Muscle of arm (tissue), 14 donors: ENCODE measurements at places on chromosomes 3 and 15.

- no peak for DNase-seq
These were observed 22.1 kb downstream of the KLHL25 start for GRCh38 chr15:85772668-85773067.

DNA sequence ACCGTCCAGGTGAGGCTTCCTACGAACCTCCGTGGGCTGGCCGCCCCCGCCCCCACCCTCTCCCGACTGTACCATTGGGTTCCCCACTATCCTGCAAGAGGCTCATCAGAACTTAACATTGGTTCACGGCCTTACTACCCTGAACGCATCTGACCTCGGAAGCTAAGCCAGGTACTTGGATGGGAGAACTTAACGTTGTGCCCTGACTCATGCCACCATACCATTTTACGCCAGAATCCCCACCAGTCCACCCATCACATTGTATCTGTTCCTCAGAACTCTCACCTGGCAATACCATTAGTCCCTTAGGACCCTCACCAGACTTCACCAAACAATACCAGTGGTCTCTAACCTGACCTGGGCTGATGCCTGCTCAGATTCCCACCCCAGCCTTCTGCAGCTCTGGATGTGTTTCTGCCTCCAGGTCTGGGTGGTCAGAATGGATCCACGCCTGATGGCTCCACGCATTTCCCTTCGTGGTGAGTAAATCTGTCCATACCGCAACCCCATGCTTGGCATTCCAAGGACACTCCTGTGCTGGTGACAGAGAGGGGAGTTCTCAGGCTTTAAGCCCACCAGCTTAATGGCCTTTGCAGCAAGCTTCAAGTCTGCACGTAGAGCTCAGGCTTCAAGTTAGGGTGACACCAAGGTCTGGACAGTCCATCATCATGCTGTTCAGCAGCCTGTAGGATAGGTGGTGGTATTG, 562 bp downstream of the TCTA start:
- DNase-seq, result no peak

DNA sequence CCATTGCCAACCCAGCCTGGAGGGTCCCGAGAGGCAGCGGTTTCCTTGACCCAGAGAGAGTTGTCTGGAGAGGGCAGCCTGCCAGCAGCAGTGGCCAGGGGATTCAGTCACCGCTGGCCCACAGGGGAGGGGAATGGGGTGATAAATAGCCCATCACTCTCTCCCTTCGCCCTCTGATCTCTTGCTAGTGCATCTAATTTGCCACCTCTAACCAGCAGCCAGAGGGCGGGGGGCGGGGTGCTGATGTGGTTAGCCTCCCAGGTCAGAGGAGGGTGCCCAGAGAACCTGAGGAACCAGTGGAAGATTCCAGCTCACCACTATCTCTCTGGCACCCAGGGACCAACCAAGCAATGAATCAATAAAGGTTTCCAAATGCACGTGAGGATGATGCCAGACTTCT, 35.1 kb upstream of the SLC6A11 start:
- no peak for DNase-seq

DNA sequence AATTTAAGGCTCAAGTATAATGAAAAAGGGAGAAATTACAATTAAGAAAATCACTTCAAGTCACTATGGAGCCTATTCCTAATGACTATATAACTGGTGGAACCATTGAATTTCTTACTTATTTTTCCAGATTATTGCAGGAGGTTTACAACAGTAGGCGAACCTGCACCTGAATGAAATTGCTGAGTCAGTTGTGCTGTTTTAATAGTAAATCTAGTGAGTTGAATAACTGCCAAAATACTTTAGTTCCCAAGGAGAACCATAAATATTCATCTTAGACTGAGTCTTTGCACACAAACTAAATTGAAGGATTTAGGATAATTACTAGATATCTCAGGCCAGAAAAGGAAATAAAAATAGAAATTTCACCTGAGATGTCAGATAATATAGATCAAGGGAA, 1052.8 kb downstream of the NAALADL2 start:
- no peak for DNase-seq

- no peak for DNase-seq
These were observed 588 bp upstream of the VIPR1 start for GRCh38 chr3:42501681-42502428.

- DNase-seq, result no peak
These were observed 63.3 kb upstream of the TLE3 start for GRCh38 chr15:70160803-70161565.

DNA sequence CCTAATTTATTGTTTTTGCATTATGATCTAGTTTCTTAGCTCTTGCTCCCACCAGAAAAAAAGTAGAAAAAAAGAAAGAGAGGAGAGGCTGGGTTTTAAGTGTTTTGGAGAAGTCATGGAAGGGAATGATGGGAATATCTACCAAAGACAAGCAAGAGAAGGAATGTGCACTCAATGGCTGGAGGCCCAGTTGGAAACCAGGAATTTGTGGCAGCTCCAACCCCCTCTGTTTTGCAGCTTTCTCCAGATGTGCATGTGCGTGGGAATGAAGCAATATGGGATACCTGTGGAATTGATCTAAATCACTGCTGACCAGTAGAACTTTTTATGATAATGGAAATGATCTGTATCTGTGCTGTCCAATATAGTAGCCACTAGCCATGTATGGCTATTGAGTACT, 27.1 kb downstream of the EIF2AK4 start:
- DNase-seq, result no peak

DNA sequence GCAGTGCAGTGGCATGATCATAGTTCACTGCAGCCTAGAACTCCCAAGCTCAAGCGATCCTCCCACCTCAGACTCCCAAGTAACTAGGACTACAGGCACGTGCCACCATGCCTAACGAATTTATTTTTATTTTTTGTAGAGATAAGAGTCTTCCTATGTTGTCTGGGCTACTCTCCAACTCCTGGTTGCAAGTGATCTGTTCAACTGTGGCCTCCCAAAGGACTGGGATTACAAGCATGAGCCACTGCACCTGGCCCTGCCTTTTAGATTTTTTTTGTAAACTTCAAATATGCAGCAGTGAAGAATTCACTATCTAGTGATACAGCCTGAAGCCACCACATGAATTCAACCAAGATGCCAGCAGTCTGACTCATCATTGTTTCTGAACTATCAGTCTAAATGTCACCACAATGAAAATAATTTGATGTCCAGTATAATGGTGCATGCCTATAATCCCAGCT, 32.7 kb downstream of the UBXN7 start:
- no peak for DNase-seq

GRCh38 chr3:43540624-43541023, 81.2 kb downstream of the ANO10 start:
- DNase-seq, result no peak

DNA sequence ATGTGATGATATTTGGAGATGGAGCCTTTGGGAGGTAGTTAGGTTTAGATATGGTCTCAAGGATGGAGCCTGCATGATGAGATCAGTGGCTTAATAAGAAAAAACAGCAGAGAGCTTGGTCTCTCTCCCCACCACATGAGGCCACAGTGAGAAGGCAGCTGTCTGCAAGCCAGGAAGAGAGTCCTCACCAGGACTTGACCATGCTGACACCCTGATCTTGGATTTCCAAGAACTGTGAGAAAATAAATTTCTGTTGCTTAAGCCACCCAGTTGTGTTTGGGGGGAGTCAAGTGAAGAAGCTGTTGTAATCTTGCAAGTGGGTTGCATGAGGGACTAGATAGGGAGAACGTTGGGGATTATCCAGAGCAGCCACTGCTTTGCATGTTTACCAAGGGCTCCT, 62.3 kb upstream of the TNFAIP8L3 start:
- no peak for DNase-seq

DNA sequence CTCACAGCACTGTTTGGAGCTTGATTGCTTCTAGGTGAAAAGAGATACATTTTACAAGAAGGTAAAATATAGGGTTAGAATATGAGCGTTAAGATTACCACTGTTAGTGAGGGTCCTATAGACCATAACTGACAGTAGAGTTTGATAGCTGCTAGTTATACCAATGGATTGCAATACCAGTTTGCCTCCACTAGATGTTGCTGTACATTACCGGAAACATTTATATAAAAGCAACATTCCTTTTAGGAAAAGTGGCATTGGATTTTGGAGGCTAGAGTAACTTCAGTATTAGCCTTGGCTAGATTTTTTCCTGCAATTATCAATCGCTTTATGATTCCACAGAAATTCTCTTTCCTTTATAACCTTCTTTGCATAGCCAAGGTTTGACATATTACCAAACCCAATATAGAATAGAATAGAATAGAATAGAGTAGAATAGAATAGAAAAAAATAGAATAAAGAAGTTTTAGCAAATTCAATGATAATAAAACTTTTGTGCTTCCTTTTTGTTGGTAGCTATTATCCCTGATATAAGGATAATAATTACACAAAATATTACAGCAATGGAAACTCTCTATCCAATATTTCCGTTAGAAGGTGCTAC, 1093.6 kb upstream of the ALCAM start:
- peak; percentile 11 for DNase-seq

DNA sequence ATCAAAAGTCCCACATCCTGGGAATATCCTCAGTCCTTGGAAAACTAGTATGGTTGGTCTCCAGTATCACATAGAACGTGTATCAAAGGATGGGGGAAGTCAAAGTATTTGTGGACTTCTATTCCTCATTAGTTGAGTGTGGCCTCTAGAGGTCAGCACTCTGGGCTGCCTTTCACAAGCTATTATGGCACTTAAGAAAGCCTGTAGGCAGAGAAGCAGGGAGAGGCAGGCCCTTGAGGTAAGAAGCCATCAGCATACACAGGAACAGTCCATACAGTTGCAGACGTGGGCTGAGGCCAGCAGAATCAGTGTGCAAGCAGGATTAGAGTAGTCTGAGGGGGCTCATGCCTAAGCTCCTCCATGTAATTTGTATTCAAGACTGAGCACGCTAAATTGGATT, 341.7 kb downstream of the CLSTN2 start:
- no peak for DNase-seq

DNA sequence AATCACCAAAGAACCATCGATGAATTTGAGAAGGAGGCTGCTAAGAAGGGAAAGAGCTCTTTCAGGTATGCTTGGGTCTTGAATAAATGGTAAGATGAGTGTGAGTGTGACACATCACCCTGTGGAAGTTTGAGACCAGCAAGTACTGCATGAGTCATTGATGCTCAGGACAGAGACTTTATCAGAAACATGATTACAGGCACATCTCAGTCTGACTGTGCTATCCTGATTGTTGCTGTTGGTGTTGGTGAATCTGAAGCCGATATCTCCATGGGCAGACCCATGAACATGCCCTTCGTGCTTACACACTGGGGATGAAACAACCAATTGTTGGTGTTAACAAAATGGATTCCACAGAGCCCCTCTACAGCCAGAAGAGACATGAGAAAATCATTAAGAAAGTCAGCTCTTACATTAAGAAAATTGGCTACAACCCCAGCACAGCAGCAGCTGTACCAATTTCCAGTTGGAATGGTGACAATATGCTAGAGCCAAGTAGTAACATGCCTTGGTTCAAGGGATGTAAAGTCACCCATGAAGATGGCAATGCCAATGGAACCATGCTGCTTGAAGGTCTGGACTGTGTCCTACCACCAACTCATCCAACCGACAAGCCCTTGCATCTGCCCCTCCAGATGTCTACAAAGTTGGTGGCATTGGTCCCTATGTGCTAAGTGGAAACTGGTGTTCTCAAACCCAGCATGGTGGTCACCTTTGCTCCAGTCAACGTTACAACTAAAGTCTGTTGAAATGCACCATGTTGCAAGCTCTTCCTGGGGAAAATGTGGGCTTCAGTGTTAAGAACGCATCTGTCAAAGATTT, 20.5 kb downstream of the TM4SF4 start:
- no peak for DNase-seq

GRCh38 chr3:148021381-148021780, 612.2 kb downstream of the ZIC1 start:
- DNase-seq, result no peak

DNA sequence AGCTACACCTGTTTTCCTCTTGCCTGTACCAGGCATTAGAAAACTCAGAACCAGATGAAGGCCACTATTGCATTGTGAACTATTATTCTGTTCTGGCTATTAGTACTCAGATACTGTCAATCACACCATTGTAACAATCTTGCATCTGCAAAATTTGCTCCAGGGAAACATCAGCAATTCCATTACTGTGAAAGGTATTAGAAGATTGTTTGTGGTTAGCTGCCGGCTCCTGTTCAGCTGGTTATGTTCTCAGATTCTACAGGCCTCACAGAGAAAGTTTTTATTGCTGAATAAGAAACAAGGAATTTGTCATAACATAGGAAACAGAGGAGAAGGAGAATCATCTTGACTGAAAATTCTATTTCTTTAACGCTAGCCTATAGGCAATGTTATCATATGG, 179.9 kb downstream of the PLOD2 start:
- DNase-seq, result no peak

- DNase-seq, result no peak
These were observed 29.5 kb upstream of the MAGI1 start for GRCh38 chr3:66068255-66068654.

- DNase-seq, result no peak
These were observed 4.0 kb downstream of the ULK3 start for GRCh38 chr15:74838746-74839525.

DNA sequence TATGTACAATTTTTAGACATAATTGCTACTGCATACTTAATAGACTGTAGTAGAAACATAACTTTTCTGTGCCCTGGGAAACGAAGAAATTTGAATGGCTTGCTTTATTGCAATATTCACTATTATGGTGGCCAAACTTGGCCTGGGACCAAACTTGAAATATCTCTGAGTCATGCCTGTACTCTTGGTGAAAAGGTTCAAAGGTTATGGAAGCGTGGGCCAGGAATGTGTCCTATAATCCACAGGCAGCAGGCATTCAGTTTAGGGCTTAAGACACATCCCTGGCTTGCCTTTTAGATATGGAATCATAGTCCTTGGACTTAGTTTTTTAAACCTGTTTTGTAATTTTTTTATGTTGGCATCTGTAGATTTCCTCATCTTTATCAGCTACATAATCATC, 124.3 kb downstream of the LRIG1 start:
- no peak for DNase-seq

DNA sequence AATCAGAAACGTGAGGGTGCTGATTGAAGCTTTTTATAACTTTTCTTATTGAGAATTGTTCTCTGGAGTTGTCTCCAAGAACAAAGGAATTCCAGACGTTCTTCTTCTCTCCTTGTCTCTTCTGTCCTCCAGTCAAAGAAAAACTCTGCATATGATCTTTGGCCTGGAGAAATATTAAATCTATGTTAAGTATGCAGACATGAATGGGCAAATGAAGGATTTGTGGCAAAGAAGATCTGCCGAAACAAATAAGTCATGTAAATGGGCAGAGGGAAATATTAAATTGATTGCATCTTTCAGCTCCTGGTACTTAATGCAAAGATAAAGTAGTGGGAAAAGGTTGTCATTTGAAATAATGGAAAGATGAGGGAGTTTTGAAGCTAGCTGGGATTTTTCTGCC, 74.9 kb downstream of the IGF1R start:
- no peak for DNase-seq

DNA sequence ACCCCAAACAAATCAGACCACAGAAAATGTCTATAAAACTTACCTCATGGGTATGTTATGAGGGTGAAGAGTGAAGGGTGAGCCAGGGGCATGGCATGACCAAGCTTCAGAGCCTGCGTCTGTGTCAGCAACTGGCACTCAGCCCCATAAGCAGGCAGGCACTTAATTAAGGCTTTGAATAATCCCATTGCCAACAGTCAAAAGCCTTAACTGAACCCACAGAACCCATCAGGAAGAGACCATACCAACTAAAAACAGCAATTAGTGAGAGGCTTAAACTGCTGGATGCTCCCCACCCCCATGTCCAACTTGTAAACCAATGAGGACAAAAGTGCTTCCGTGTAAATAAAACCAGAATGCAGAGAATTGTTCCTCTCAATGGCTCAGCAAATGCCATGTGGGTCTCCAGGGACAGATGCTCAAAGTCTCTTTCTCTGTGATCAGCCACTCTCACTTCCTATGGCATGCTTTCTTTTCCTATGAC, 126.0 kb downstream of the MYLK start:
- peak; percentile 15 for DNase-seq

- DNase-seq, result no peak
These were observed 255.6 kb upstream of the SEMA6D start for GRCh38 chr15:47461652-47462141.
